Breast epithelium (tissue), 4 donors: ENCODE measurements at places on chromosomes 7 and 10. TPM values are rescaled to one million over a fixed set of nuclear protein-coding genes. Genes with fewer than 3 reads are reported as not detected.

- H3K4me1 ChIP-seq: peaks cover 5% of the 10 kb centered on the region
- H3K36me3 ChIP-seq: no peaks in the 10 kb centered on the region
- H3K27me3 ChIP-seq: no peaks in the 10 kb centered on the region
- no peak for DNase-seq
- H3K27ac ChIP-seq: peak overlapping the region; percentile 61
Observed at GRCh38 chr7:47583739-47584535, 2.0 kb upstream of the TNS3 start.

GRCh38 chr10:120514035-120514620 is 57.1 kb downstream of the PLPP4 start:
- no peaks in the 10 kb centered on the region for H3K27me3 ChIP-seq
- H3K4me3 ChIP-seq: no peak overlapping the region
- no peak overlapping the region for H3K27ac ChIP-seq
- DNase-seq: no peak

- DNase-seq: no peak
- no peaks in the 10 kb centered on the region for H3K36me3 ChIP-seq
- H3K27me3 ChIP-seq: no peaks in the 10 kb centered on the region
- no peak overlapping the region for H3K27ac ChIP-seq
- no peaks in the 10 kb centered on the region for H3K4me1 ChIP-seq
- H3K4me3 ChIP-seq: no peak overlapping the region
Observed at GRCh38 chr10:100065084-100065660, 16.5 kb downstream of the CPN1 start.

Gene CTBP2
- total RNA-seq: 65.9 TPM

DNA sequence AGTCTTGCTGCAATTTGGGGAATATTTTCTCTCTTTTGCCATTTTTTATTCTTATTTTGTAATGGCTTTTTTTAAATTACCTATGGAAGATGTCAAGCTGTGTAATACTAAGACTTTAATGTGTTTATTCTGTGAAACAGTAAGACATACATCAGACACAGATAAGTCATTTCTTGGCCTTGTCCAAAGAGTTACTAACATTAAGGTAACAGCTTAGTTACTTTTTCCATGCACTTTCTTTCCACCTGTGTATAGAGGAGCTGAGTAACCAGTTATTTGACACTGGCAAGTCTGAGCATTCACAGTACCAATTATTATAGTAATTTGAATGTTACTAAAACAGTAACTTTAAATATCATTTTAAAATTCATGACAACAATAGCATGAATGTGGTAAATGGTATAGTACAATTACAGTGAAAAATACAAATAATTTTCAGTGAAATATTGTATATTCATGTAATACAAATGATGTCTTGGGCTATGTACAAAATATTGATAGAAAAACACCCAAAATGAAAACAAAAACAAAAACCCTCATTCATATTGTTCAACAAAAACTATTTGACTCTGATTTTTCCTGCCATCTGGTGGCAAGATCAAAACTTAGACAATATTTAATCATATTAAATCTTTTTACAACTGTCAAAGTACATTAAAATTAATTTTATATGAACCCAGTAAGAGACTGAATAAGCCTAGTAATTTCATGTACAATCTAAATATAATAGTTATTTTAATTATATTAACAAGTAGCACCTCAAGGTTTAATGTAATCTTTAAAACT is 259.8 kb upstream of the SEMA3A start:
- no peak overlapping the region for H3K4me3 ChIP-seq
- no peak overlapping the region for H3K27ac ChIP-seq
- H3K27me3 ChIP-seq: no peaks in the 10 kb centered on the region
- no peak for DNase-seq
- H3K36me3 ChIP-seq: peaks cover 3% of the 10 kb centered on the region

Gene TMEM273
- 18.4 TPM for total RNA-seq

Gene IFIT5
- 19.7 TPM for total RNA-seq

DNA sequence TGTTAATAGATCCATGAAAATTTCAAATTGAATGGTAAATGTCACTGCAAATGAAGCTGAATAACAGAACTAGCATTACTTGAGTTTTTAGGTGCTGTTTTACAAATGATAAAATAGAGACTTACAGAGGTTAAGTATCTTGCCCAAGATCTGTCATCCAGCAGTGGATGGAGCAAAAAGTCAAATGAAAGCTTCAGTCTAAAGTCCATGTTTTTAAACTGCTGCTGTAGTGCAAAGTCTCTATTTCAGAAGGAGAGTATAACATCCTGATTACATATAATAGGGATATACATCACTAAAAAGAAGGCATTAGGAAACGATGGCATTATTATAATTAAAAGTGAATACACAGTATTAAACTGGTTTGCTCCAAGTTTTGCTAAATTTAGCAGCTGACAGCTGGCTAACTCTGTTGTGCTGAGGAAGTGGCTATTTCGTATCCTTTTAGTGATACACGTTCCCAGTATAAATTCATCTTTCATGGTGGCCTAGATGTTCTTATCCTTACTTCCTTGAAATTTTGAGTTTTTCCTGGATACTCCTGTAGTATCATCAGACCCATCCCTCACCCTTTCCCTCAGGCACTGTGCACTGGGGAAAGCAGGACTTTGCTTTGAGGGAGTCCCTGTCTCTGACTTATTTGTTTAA is 603.2 kb downstream of the MAGI2 start:
- H3K27me3 ChIP-seq: no peaks in the 10 kb centered on the region
- H3K4me1 ChIP-seq: no peaks in the 10 kb centered on the region
- H3K36me3 ChIP-seq: no peaks in the 10 kb centered on the region

Gene TMEM26
- total RNA-seq: not detected

DNA sequence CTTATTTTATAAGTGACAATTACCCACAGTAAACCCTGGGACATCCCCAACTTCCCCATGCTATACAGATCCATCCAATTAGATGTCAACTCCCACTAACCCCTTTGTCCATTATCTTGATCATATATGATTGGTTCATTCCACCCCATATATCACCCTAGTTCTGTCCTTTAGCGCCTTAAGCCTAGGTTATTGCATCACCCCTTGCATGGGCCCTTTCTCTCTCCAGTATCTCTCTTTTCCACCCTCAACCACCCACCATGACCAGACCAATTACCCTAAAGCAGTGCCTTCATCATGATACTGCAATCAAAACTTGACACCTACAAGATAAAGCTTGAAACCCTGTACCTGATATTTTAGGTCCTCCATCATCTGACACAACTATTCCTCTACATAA is 37.9 kb upstream of the GATAD1 start:
- no peak for DNase-seq
- no peaks in the 10 kb centered on the region for H3K36me3 ChIP-seq
- no peaks in the 10 kb centered on the region for H3K27me3 ChIP-seq
- no peak overlapping the region for H3K27ac ChIP-seq
- no peaks in the 10 kb centered on the region for H3K4me1 ChIP-seq
- no peak overlapping the region for H3K4me3 ChIP-seq

- no peak overlapping the region for H3K4me3 ChIP-seq
- no peaks in the 10 kb centered on the region for H3K4me1 ChIP-seq
- no peaks in the 10 kb centered on the region for H3K36me3 ChIP-seq
Observed at GRCh38 chr7:108138911-108139310, 8.8 kb upstream of the LAMB4 start.

Gene PTF1A
- total RNA-seq: not detected

- H3K36me3 ChIP-seq: no peaks in the 10 kb centered on the region
- H3K27ac ChIP-seq: no peak overlapping the region
- no peak overlapping the region for H3K4me3 ChIP-seq
Observed at GRCh38 chr10:110681023-110681681, 37.0 kb downstream of the RBM20 start.

DNA sequence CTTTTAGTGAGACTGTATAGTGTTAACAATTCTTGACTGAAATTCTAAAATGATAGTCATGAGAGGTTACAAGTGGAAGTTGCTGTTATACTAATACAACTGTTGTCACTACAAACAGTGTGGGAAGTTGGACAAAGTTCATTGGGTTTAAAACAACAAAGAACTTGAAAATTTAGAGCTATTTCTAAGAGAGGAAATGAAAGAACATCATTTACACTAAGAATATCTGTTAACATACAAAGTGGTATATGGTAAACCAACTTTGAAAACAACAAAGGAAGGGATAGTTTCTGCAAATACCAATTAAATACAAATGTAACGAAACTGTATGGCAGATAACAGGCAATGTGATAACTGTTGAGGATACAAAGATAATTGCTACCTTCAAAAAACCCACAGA is 11.6 kb downstream of the MTPN start:
- H3K4me3 ChIP-seq: no peak overlapping the region
- H3K36me3 ChIP-seq: no peaks in the 10 kb centered on the region
- DNase-seq: no peak

Gene SEMA3D
- total RNA-seq: 3.5 TPM

DNA sequence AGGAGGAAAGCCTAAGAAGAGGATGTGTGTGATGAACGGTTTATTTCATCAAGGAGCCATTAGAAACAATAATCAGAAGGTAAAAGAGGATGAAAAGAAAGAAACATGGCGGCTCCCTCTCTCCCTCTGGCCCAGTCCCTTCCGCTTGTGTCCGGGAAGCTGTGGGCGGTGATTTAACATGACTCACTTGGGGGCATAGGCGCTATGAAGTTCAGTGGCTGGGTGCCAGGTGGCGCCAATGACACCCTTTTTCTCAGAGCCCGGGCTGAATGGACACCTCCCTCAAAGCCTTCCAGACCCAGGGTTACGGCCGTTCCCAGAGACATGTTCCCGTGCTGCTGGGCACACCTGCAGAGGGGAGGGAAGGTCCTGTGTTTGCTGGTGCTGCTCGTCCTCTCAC is 244.0 kb downstream of the SKAP2 start:
- no peak overlapping the region for H3K4me3 ChIP-seq
- H3K27ac ChIP-seq: no peak overlapping the region
- H3K36me3 ChIP-seq: no peaks in the 10 kb centered on the region
- no peaks in the 10 kb centered on the region for H3K4me1 ChIP-seq

DNA sequence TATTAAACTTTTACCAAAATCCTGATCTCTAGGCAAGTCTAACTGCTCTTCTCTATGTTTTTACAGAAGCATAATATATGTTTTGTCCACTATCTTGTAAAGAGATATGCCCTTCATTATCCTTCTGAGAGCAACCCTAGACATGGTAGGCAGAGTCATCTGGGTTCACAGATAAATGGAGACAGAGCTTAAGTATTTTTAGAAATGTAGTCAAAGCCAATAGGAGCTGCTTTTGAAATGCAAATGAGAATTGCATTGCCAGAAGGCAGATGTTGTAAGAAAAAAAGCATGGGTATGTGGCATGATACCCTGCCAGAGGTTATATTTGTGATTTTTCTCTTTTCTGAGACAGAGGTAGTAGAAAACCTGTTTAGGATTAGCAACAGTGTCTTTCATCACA is 964.8 kb downstream of the SORCS3 start:
- H3K27ac ChIP-seq: no peak overlapping the region
- no peak for DNase-seq
- H3K27me3 ChIP-seq: no peaks in the 10 kb centered on the region
- no peaks in the 10 kb centered on the region for H3K4me1 ChIP-seq
- H3K4me3 ChIP-seq: no peak overlapping the region
- no peaks in the 10 kb centered on the region for H3K36me3 ChIP-seq

Gene PDLIM1
- 143 TPM for total RNA-seq

Gene OGDHL
- not detected for total RNA-seq

DNA sequence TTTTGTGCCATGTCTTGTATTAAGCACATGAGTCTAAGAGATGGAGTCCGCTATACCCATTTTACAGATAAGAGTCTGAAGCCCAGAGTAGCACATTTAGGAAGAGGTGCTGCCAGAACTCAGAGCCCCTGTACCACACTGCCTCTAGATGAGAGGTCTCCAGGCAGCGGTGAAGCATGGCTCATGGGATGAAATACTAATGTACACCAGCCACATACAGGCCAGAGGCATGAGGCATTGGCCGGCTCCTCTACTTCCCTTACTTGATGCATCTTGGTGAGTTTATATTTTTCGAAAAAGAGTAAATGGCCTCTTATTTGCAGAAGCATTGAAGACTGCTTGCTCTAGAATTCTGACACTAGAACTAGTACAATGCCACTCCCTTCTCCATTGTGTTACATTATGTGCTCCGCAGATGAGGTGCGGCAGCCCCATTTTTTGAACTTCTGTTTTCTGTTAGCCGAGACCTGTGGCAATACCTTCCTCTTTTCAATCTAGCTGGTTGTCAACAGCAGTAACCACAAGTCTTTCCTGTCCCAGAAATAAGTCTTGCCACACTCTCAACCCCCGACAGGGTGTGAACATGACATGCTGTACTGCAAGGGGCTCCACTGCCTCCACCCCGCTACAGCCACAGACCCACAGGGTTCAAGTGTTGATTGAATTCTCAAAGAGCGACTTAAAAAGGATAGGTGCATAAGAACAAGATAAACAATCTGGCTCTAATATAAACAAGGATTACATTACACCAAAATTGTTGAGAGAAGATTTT is 145.3 kb downstream of the CELF2 start:
- no peaks in the 10 kb centered on the region for H3K36me3 ChIP-seq
- H3K27ac ChIP-seq: peak overlapping the region; percentile 75
- DNase-seq: no peak
- no peaks in the 10 kb centered on the region for H3K27me3 ChIP-seq
- H3K4me1 ChIP-seq: no peaks in the 10 kb centered on the region
- H3K4me3 ChIP-seq: no peak overlapping the region

Gene ADAMTS14
- total RNA-seq: 0.15 TPM

DNA sequence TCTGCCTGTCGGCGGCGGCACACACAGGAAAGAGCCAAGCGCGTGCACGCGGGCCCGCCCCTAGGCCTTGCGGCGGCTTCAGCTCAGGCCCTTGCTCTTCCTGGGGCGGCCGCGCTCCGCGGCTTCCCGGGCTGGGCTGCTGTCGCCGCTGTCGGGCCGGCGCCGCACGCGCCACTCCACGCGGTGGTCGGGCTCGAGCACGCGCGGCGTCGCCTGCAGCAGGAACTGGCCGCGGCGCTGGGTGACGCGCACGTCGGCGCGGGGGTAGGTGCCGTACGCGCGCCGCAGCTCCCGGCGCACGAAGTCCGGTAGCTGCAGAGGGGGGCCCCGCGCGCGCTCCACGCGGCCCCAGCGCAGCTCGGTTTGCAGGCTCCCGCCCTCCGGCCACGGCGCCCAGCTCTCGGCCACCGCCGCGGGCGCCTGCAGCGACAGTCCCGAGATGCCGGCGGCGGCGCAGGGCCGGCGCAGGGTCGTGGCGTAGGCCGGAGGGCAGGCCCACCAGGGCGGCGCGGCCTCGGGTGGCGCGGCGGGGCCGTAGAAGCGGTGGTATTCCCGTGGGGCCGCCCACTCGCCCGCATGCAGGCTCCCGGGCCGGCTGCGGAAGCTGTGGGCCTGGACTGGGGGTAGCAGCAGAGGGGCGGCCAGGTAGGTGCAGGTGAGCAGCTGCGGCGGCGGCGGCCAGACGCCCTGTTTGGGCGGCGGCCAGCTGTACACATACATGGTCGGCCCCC is 804 bp downstream of the C10orf95 start:
- peaks cover 5% of the 10 kb centered on the region for H3K4me1 ChIP-seq
- H3K27me3 ChIP-seq: no peaks in the 10 kb centered on the region
- peak; percentile 64 for DNase-seq
- peak overlapping the region; percentile 67 for H3K4me3 ChIP-seq

GRCh38 chr10:128083191-128083895 is 42.9 kb downstream of the MKI67 start:
- no peaks in the 10 kb centered on the region for H3K27me3 ChIP-seq
- H3K27ac ChIP-seq: no peak overlapping the region
- H3K4me1 ChIP-seq: no peaks in the 10 kb centered on the region
- H3K4me3 ChIP-seq: no peak overlapping the region
